ENCODE measurements at places on chromosomes 7 and 10. TPM values are rescaled to one million over a fixed set of nuclear protein-coding genes. Genes with fewer than 3 reads are reported as not detected.

- H3K4me1 ChIP-seq: no peaks in the 10 kb centered on the region
- peak; percentile 72 for DNase-seq
- no peak overlapping the region for H3K27ac ChIP-seq
- no peaks in the 10 kb centered on the region for H3K36me3 ChIP-seq
- peaks cover 85% of the 10 kb centered on the region for H3K27me3 ChIP-seq
- no peak overlapping the region for H3K4me3 ChIP-seq
Measured at GRCh38 chr7:27196287-27196767, 3.6 kb downstream of the HOXA13 start.

DNA sequence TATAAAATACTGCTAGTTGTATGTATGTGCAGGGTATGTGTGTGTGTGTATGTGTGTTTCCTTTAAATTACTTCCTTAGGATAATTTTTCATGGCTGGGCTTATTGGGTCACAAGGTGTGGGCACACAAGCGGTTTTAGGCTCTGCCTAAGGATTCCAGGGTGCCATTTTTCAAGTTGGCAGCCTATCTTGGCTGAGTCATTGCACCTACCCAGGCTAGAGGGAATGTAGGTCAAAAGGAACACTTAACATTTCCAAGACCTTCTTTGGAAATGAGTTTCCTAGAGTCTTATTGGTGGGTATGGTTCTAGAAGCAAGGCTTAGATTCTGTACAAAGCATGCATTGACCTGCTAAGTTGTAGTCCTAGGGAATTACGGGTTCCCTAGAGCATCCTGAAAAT is 642.1 kb downstream of the LRMDA start:
- H3K36me3 ChIP-seq: peaks cover 12% of the 10 kb centered on the region
- no peak overlapping the region for H3K27ac ChIP-seq
- DNase-seq: no peak
- no peak overlapping the region for H3K4me3 ChIP-seq
- H3K4me1 ChIP-seq: no peaks in the 10 kb centered on the region
- H3K27me3 ChIP-seq: no peaks in the 10 kb centered on the region

DNA sequence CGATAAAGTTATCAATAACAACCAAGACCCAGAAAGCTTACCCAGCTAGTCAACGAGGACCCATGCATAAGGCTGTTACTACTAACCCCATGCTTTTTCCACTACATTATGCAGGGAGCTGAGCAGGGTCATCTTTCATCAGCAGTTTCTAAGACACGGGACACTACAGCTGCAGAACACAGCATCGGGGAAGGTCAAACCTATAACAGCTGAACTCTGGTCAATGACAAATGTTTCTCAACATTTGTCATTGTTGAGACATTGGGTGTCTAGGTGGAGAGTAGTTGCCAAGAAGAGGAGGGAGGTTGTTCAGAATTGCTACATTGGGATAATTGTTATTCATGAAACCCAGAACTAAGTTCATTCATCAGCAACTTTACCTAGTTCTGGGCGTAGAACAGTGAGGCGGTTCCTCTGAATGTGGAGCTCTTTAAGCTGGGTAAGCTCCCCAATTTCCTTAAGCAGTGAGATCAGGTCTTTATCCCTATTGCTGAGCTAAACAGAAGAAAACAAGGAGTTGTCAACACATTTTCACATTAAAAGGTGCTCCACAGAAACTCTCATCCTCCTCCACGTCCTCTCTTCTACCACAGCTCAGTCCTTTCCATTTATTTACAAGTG is 105.6 kb downstream of the ZNF22 start:
- H3K4me1 ChIP-seq: no peaks in the 10 kb centered on the region
- H3K27me3 ChIP-seq: no peaks in the 10 kb centered on the region
- DNase-seq: no peak

DNA sequence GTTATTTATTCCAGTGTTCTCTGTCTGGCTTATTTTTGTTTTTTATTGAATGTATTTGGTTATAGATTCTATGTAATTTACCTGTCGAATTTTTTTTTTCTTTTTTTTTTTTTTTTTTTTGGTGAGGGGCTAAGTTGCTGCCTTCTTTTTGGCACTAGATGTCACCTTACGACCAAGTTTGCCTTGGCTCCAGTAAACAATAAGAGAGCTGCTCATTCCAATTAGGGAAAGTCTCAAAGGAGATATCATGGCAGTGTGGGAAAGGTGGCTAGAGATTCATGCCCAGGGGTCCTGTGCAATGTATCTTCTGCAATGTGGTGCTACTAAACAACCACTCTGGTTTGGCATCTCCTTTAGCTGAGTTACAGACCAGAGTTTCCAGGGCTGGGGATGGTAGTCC is 84.0 kb downstream of the PTPN20 start:
- H3K36me3 ChIP-seq: no peaks in the 10 kb centered on the region
- DNase-seq: peak; percentile 38
- no peaks in the 10 kb centered on the region for H3K4me1 ChIP-seq
- H3K4me3 ChIP-seq: no peak overlapping the region
- H3K27me3 ChIP-seq: no peaks in the 10 kb centered on the region
- H3K27ac ChIP-seq: no peak overlapping the region

GRCh38 chr7:45178241-45179225 is 20.9 kb downstream of the RAMP3 start:
- H3K4me1 ChIP-seq: no peaks in the 10 kb centered on the region
- H3K4me3 ChIP-seq: no peak overlapping the region
- no peaks in the 10 kb centered on the region for H3K27me3 ChIP-seq
- peak; percentile 63 for DNase-seq
- no peak overlapping the region for H3K27ac ChIP-seq
- no peaks in the 10 kb centered on the region for H3K36me3 ChIP-seq

GRCh38 chr10:69403066-69403465 is 13.7 kb downstream of the TACR2 start:
- no peaks in the 10 kb centered on the region for H3K27me3 ChIP-seq
- DNase-seq: no peak

PIK3AP1 gene
- 1.7 TPM for total RNA-seq

NFKB2 gene
- 21.0 TPM for total RNA-seq

SUN3 gene
- not detected for total RNA-seq

ITIH5 gene
- total RNA-seq: 1.1 TPM

TAC1 gene
- total RNA-seq: 0.77 TPM

SHOC2 gene
- total RNA-seq: 23.5 TPM

ACTR3C gene
- total RNA-seq: 2.2 TPM
